ENCODE measurements at places on chromosomes 16 and 17.

DNA sequence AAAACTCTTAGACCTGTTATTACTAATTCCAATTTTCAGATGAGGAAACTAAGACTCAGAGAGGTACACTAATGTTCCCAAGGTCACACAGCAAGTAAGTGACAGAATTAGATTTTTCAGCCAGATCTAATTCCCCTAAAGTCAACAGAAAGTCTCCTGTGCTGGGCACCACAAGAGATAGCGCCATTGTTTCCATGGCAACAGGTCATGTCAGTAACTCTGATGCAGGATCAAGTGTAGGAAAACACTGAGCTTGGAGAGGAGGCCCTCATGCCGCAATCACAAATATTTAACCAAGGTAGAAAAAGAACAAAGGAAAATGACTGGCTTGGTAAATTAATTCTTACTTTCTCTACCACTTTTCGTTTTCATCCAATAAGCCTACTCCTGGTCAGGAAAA is 166.0 kb upstream of the CDH13 start:
- no peak for DNase-seq

- DNase-seq, result no peak
These were observed 33.0 kb upstream of the CCR7 start for GRCh38 chr17:40598301-40598618.

GRCh38 chr16:57384248-57385070 is 12.2 kb downstream of the CX3CL1 start:
- DNase-seq, result no peak

GRCh38 chr16:11076259-11077018 is 132.1 kb downstream of the CLEC16A start:
- no peak for DNase-seq

- DNase-seq, result no peak
These were observed 693.3 kb downstream of the CDH11 start for GRCh38 chr16:64428463-64429113.

Measured in NCI-H2081 treated with DMSO at 0.1 percent for 48 hours (cell line).